Right hindlimb (tissue), 1 donor: ENCODE measurements at places on chromosomes 5 and 9.

- DNase-seq, result no peak
These were observed 101.7 kb upstream of the MYO10 start for GRCh38 chr5:17037751-17038150.

GRCh38 chr9:117720987-117721386 lies 16.8 kb downstream of the TLR4 start:
- no peak for DNase-seq

- DNase-seq, result no peak
These were observed 37.6 kb downstream of the C9orf57 start for GRCh38 chr9:72022841-72023240.

- no peak for DNase-seq
These were observed 462.5 kb downstream of the SPOCK1 start for GRCh38 chr5:137036640-137037039.

GRCh38 chr5:20050262-20050661 lies 62.3 kb upstream of the CDH18 start:
- no peak for DNase-seq

- DNase-seq, result peak; percentile 62
These were observed 147.1 kb downstream of the RXRA start for GRCh38 chr9:134473141-134474054.
